ENCODE measurements at places on chromosomes 7 and 10. TPM values are rescaled to one million over a fixed set of nuclear protein-coding genes. Genes with fewer than 3 reads are reported as not detected.

Gene C7orf33
- not detected for polyA plus RNA-seq

Gene VPS37D
- polyA plus RNA-seq, result 1.4 TPM

Gene MEST
- 103 TPM for polyA plus RNA-seq

Gene GBF1
- polyA plus RNA-seq, result 20.6 TPM

Gene EMX2
- 0.33 TPM for polyA plus RNA-seq

Gene PLEKHS1
- not detected for polyA plus RNA-seq

Gene DTX2
- polyA plus RNA-seq, result 23.2 TPM

Gene SPAG6
- not detected for polyA plus RNA-seq

Gene RFC2
- polyA plus RNA-seq, result 12.3 TPM

Gene FGL2
- polyA plus RNA-seq, result 6.8 TPM

Gene GLI3
- 1.7 TPM for polyA plus RNA-seq

Gene ATOH7
- 0.48 TPM for polyA plus RNA-seq

Gene LSM8
- polyA plus RNA-seq, result 24.4 TPM

Gene OPN4
- not detected for polyA plus RNA-seq

Gene LIPF
- 1.0 TPM for polyA plus RNA-seq

Gene ZCCHC24
- polyA plus RNA-seq, result 19.9 TPM

Gene EPO
- polyA plus RNA-seq, result not detected

Gene FXYD4
- polyA plus RNA-seq, result not detected

Gene SHH
- 7.0 TPM for polyA plus RNA-seq

Gene ZPBP
- polyA plus RNA-seq, result not detected

Gene UNCX
- not detected for polyA plus RNA-seq

Gene ASB4
- polyA plus RNA-seq, result 53.4 TPM

Gene ANKMY2
- polyA plus RNA-seq, result 7.0 TPM

Gene GOLGA7B
- polyA plus RNA-seq, result 3.5 TPM

Gene AQP1
- 17.6 TPM for polyA plus RNA-seq

Gene STAG3
- polyA plus RNA-seq, result 2.1 TPM

Gene RAB19
- not detected for polyA plus RNA-seq

Gene ARHGAP22
- polyA plus RNA-seq, result 1.1 TPM

Gene CDC123
- polyA plus RNA-seq, result 41.1 TPM

Gene MYH16
- polyA plus RNA-seq, result not detected

Gene CNOT4
- polyA plus RNA-seq, result 26.1 TPM

Gene CLCN1
- polyA plus RNA-seq, result 0.32 TPM

Gene KIAA1217
- 10.8 TPM for polyA plus RNA-seq

Gene CPA2
- 0.15 TPM for polyA plus RNA-seq

Gene BLNK
- 2.6 TPM for polyA plus RNA-seq

Gene AGAP5
- polyA plus RNA-seq, result 19.0 TPM

Data from adrenal gland (tissue), 19 donors.